Right lobe of liver (tissue), 6 donors: ENCODE measurements at places on chromosomes 7 and 10. TPM values are rescaled to one million over a fixed set of nuclear protein-coding genes. Genes with fewer than 3 reads are reported as not detected.

TEX47 gene
- total RNA-seq: not detected

GTF2IRD2 gene
- 6.9 TPM for total RNA-seq

POM121C gene
- 15.6 TPM for total RNA-seq

HTR7 gene
- 0.07 TPM for total RNA-seq

SYCE1 gene
- total RNA-seq: 4.1 TPM

CTAGE6 gene
- total RNA-seq: not detected

CDHR3 gene
- 3.6 TPM for total RNA-seq

SPDYE8 gene
- not detected for total RNA-seq

CCL26 gene
- total RNA-seq: not detected

TMEM176A gene
- 707 TPM for total RNA-seq

OR13A1 gene
- not detected for total RNA-seq

NKX2-3 gene
- not detected for total RNA-seq

PNLIPRP3 gene
- not detected for total RNA-seq

STEAP1B gene
- 0.60 TPM for total RNA-seq

ANKRD30A gene
- total RNA-seq: not detected

GPAM gene
- total RNA-seq: 86.2 TPM

EMX2 gene
- not detected for total RNA-seq

PTEN gene
- 71.4 TPM for total RNA-seq

STAG3 gene
- total RNA-seq: 4.7 TPM

ALOX5 gene
- 3.1 TPM for total RNA-seq

CLCN1 gene
- total RNA-seq: not detected

GRID2IP gene
- not detected for total RNA-seq

TRIM74 gene
- 0.88 TPM for total RNA-seq

CPA2 gene
- total RNA-seq: not detected

FAM221A gene
- 5.6 TPM for total RNA-seq

KDM7A gene
- total RNA-seq: 10.7 TPM

KNDC1 gene
- 4.6 TPM for total RNA-seq

CFAP43 gene
- total RNA-seq: 0.12 TPM

ZNF736 gene
- total RNA-seq: 6.7 TPM

TMEM176B gene
- 950 TPM for total RNA-seq
